G401 (cell line): ENCODE measurements at places on chromosomes 2 and 18. TPM values are rescaled to one million over a fixed set of nuclear protein-coding genes. Genes with fewer than 3 reads are reported as not detected.

SERPINB12 gene
- total RNA-seq: not detected in 2 replicates

DNA sequence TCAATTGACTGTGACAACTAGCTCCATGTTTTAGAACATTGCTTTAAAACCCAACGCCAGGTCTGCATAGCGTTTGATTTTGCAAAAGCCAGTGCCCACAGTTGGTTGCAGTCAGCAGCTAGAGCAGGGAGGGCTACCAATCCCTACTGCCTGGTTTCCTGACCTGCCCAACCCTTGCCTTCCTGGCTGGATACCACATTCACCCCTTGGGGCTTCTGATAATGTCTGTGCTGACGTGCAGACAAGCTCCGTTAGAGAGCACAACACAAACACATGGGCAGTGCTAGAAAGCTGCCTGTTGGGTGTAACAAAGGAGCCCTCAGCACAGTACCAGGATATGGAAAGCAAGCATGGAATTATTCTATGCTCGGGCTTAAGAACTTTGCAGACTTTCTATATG lies 71.4 kb upstream of the THSD7B start:
- DNase-seq: no peak

GRCh38 chr18:10100196-10100595 lies 186.4 kb downstream of the VAPA start:
- DNase-seq: no peak

LHCGR gene
- not detected in 2 replicates for total RNA-seq

GRCh38 chr2:49719241-49719640 lies 564.9 kb upstream of the FSHR start:
- DNase-seq: no peak

CHRND gene
- not detected in 2 replicates for total RNA-seq

RTTN gene
- 11.1 and 24.7 TPM in 2 replicates for total RNA-seq

- DNase-seq: no peak
These were observed 192.6 kb downstream of the MGAT5 start for GRCh38 chr2:134446383-134447017.

- peak; percentile 73 for DNase-seq
These were observed 2.4 kb downstream of the MARS2 start for GRCh38 chr2:197707316-197708213.

- peak; percentile 50 for DNase-seq
These were observed 833 bp downstream of the EPB41L5 start for GRCh38 chr2:120013597-120014223.

GRCh38 chr2:233185963-233186362 lies 65.5 kb upstream of the ATG16L1 start:
- no peak for DNase-seq

GRCh38 chr2:63000801-63001200 lies 49.8 kb upstream of the OTX1 start:
- no peak for DNase-seq

UGT1A8 gene
- total RNA-seq: not detected in 2 replicates

- no peak for DNase-seq
These were observed 302.4 kb upstream of the HS6ST1 start for GRCh38 chr2:128621074-128621473.

GRCh38 chr2:167726788-167727187 lies 520.6 kb downstream of the STK39 start:
- DNase-seq: no peak

L3MBTL4 gene
- not detected in 2 replicates for total RNA-seq

DNA sequence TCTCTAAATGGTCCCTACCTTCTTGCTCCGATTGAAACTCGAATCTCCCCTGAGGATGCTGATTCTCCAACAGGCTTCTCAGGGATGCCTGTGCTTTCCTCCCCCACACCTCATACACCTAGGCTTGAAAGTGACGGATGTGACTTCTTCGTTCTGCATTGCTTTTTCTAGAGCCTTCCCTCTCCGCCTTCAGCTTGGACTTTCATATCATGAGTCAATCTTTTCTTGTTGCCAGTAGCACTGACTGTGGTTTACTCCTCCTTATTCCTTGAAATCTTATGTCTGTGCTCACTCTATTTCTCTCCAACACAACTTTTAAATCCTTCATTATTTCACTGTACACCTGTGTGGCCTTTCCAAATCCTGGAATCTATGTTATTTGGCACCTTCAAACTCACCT lies 451.4 kb downstream of the TMX3 start:
- DNase-seq: no peak

DNA sequence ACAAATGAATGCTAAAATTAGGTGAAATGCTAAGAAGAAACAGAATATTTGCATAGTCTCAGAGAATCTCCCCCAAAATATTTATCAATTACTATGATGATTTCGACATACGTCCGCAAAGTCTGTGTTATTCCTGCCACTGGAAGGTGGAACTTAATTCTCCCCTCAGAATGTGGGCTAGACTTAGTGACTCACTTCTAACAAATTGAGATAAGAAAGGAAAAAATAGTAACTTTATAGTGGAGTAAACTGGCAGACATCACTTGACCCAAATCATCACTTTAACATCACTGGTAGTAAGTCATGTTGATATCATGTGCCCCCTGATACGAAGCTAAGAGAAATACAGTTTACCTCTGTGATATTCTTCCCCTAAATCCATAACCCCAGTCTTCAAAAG lies 23.5 kb downstream of the HADHB start:
- DNase-seq: no peak

GRCh38 chr2:131076707-131077106 lies 16.6 kb downstream of the FAM168B start:
- DNase-seq: no peak

DNA sequence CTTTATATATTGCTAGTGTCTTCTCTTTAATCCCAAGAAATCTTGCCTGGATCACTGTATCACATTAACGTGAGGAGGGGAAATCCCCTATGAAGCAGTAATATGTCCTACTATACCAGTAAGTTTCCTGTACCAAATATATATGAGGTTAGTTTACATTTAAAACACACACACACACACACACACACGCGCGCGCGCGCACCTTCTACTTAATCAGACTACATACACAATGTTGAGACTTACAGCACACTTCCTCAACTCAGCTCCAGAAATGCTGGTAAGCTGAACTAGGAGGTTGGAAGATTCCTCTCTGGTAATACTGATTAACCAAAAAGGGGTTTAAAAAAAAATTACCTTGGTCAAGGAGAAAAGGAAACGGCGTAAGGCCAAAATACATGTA lies 49.3 kb downstream of the USP34 start:
- DNase-seq: no peak

OSBPL1A gene
- 75.8 and 78.6 TPM in 2 replicates for total RNA-seq

DNA sequence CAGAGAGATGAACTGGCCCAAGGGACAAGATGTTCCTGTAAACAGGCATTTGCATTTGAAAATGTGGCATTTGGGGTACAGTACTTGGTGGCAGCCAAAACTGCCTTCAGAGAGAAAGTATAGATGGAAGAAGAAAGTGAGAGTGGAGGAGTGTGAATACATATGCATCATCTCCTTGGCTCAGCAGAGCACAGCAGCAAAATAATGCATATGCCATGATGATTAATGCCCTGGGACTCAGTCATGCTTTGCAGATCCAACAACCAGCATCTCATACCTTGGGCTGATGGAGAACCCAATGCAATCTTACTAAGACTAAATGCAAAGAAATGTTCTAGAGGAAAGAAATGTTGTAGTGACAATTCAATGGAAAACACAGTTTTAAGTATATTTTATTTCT lies 29.7 kb upstream of the CYTIP start:
- no peak for DNase-seq

DNA sequence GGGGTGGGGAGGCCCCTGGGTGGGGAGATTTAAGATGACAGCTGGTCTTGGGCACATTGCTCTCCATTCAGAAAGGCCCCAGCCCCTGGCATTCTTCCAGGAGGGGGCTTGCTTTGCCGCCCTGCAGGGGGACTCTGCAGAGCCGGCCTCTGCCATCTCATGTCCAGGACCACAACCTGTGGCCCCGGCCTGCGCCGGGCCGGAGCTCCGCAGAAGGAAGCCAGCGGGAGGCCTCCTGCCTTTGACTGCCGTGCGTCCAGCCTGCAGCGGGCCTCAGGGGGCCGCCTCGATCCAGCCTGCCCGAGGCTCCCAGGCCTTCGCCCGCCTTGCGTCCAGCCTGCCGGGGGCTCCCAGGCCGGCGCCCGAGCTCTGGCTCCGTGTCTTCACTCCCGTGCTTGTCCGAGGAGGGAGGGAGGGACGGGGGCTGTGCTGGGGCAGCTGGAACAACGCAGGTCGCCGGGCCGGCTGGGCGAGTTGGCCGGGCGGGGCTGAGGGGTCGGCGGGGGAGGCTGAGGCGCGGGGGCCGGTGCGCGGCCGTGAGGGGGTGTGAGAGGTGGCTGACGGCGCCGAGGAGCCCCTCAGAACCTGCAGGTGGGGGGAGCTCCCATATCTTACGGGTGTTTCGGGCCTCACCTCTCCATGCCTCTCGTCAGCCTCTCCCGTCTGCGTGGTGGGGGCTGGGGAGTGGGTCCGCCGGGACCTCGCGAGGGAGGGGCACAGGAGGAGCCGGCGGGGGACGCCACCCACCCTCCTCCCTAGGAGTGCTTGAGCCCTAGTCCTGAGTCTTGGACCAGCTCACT lies 20.4 kb downstream of the GPC1 start:
- DNase-seq: no peak

PLCL1 gene
- not detected in 2 replicates for total RNA-seq

DNA sequence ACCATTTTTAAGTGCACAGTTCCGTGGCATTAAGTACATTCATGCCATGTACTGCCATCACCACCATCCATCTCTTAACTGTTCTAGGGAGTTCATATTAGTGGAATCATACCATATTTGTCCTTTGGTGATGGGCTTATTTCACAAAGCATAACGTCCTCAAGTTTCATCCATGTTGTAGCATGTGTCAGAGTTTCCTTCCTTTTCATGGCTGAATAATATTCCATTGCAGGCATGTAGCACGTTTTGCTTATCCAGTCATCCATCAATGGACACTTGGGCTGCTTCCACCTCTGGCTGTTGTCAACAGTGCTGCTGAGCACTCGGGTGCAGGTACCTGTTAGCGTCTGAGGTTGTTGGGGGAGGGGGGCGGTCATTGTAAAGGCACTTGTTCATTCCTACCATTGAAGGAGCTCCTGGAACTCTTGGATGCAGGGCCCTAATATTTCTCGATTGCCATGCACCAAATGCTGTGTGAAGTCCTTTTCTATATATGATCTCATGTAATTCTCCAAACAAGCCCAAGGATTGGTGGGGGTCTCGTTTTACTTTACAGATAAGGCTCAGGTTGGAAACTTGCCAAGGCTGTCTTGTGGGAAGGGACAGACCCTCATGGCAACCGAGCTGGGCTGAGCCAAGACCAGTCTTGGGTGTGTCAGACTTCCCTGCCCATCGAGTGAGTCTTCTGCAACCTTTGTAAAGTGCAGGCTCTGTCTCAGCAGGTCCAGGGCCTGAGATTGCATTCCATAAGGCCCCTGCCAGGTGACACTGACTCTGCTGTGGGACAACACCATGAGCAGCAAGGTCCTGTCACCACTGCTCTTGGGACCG lies 42.9 kb upstream of the SH3RF3 start:
- no peak for DNase-seq

- DNase-seq: no peak
These were observed 239.7 kb upstream of the RASGRP3 start for GRCh38 chr2:33236482-33237385.

- DNase-seq: no peak
These were observed 33.2 kb downstream of the SLC38A11 start for GRCh38 chr2:164922134-164922533.

GRCh38 chr2:127423478-127423843 lies 5.2 kb downstream of the PROC start:
- DNase-seq: no peak

DNA sequence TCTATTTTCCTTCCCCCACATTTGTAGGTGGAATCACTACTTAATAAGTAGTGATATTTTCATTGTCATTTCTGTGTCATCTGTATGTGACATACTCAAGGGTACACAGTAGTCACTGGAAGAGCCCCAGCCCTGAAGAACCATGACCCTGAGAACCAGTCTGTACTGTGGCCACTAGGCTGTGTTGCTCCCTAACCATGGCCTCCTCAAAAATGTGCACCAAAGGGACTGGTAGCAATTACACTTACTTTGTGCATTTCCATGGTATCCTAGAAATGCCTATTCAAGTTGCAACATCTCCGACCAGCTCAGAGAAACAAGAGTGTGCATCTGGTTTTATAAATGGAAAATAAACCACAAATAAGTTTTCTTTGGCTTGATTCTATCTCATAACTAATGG lies 155.1 kb downstream of the DOCK10 start:
- no peak for DNase-seq

TMEM182 gene
- 1.8 and 3.8 TPM in 2 replicates for total RNA-seq

GALNT14 gene
- 0.43 TPM in 1 of 2 replicates, not detected in the other for total RNA-seq

DNA sequence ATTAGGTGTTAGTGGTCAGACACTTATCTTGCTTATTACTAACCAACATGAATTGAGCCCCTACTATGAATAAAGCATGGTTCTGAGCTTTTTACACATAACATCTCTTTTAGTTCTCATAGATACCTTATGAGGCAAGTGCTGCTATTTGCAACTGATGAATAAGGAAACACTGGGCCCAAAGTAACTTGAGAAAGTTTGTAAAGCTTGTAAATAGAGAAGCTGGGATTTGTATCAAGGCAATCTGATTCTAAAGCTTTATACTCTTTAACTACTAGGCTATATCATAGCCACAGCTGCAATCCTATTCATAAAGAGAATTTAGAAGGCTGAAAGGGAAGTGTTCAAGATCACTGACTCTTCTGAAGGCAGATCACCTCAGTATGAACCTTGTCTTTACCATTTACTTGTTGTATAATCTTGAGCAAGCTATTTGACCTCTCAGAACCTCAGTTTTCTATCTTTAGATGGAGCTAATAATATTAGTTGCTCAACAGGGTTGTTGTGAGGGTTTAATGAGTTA lies 60.4 kb downstream of the ABCB11 start:
- DNase-seq: no peak

REG1B gene
- total RNA-seq: not detected in 2 replicates

NYAP2 gene
- not detected in 2 replicates for total RNA-seq

HAUS1 gene
- 237 and 250 TPM in 2 replicates for total RNA-seq

- DNase-seq: peak; percentile 44
These were observed 2.9 kb upstream of the PTPN4 start for GRCh38 chr2:119756837-119757236.
